ENCODE measurements at places on chromosomes 2 and 18. TPM values are rescaled to one million over a fixed set of nuclear protein-coding genes. Genes with fewer than 3 reads are reported as not detected.

The OTOS gene
- not detected for total RNA-seq

The ASTL gene
- 1.1 TPM for total RNA-seq

The CIDEA gene
- not detected for total RNA-seq

The FHL2 gene
- 31.8 TPM for total RNA-seq

- peak; percentile 77 for DNase-seq
Measured at GRCh38 chr2:65033178-65033577, 23.0 kb upstream of the CEP68 start.

DNA sequence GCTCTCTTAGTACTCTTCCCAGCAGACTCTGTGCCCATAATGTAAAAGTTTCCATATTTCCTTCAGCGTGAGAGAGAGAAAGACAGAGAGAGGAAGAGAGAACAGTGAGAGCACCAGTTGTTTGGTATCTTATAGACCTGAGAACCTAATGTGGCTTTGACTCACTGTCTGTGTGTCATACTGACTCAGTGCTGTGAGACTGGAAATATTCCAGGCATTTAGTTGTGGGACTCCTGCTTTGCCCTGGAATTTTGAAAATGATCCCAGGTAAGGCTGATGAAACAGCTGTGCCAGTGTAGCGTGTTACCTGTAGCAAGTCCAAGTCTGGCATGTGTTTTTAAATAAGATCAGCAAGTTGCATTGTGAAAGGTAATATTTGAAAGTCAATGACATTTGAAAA lies 87.9 kb upstream of the KCNH7 start:
- DNase-seq: no peak

GRCh38 chr2:180061085-180061484 lies 54.0 kb upstream of the CWC22 start:
- no peak for DNase-seq

- no peak for DNase-seq
Measured at GRCh38 chr2:222733846-222734702, 62.6 kb downstream of the MOGAT1 start.

- DNase-seq: no peak
Measured at GRCh38 chr2:119455066-119455718, 23.5 kb downstream of the TMEM37 start.

All from hematopoietic multipotent progenitor cell (in vitro differentiated cells).